AML-193 (cell line): ENCODE measurements at places on chromosomes 16 and 17.

- DNase-seq, result no peak
These were observed 557.4 kb upstream of the ZFHX3 start for GRCh38 chr16:73605309-73605708.

GRCh38 chr17:64580384-64581315 is 73.9 kb downstream of the CEP95 start:
- no peak for DNase-seq

DNA sequence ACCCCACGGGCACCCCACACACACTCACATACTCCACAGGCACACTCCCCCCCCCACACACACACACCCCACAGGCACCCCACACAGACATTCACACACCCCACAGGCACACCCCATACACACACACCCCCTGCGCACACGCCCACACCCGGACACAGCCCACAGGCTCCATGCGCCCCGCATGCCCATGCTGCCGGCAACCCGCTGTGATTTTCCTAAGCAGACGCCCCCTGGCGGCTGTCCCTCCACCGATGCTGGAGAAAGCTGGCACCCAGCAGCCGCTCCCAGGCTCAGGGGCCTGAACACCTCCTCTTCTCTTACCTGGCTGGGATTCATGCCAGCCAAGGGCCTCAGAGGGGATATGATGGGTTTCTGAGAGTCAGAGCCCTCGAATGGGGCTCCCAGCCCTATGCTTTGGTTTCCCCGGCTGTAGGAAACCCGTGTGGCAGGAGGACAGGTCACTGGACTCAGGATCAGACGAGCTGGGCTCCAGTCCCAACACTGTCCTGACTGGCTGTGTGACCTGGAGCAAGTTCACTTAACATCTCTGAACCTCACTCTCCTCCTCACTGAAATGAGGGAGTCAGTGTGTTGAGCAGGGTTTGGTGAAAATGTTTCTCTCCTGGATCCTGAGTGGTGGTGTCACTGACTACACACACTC is 19.6 kb upstream of the TNFRSF13B start:
- DNase-seq, result peak; percentile 20

- no peak for DNase-seq
These were observed 10.3 kb downstream of the ZNF469 start for GRCh38 chr16:88393034-88393433.

- no peak for DNase-seq
These were observed 30.4 kb downstream of the CCDC182 start for GRCh38 chr17:57714665-57715180.

DNA sequence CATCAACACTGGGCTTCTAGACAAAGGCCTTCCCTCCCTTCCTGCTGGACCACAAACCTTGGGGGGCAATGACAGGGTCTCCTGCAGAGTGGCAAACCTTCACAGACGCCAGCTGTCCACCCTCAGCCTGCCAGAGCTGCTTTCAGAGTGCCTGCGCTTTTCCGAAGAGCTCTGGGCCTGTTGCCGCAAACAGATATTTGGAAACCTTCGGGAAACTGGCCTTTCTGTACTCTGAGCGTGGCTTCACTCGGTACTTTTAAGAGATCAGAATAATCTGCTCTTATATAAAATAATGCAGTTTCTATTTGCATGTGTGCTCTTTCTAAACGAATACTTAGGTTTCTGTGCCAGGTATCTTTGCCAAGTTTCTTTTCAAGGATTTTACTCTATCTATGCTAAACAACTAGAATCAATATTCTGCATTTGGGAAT is 152.1 kb upstream of the CHMP6 start:
- no peak for DNase-seq

- DNase-seq, result no peak
These were observed 1145.5 kb downstream of the CDH11 start for GRCh38 chr16:63976345-63976744.

- DNase-seq, result no peak
These were observed 16.0 kb upstream of the KCNJ16 start for GRCh38 chr17:70059071-70059470.

- no peak for DNase-seq
These were observed 87.4 kb upstream of the CHMP6 start for GRCh38 chr17:80904036-80904753.

GRCh38 chr17:37650419-37651003 is 7.3 kb upstream of the DDX52 start:
- peak; percentile 63 for DNase-seq

GRCh38 chr17:79993390-79994227 is 42.1 kb downstream of the TBC1D16 start:
- no peak for DNase-seq
